ENCODE measurements at places on chromosomes 3 and 15.
A peak's percentile ranks its signal among the peaks of the same experiment; 100 is the strongest.

DNA sequence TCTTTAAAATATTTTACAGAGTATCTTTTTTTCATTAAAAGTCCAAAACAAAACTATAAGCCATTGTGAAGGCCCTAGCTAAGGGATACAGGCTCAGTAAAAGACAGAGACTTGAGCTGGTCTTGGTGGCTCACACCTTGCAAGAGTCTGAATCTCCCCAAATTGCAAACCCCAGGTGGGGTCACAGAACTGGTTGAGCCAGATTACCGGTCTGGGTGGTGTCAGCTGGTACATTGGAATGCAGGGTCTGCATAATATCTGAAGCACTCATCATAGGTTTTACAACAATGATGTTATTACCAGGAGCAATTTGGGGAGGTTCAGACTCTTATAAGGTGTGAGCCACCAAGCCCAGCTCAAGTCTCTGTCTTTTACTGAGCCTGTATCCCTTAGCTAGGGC, 201.2 kb upstream of the ARPP21 start:
- DNase-seq = no peak

GRCh38 chr15:62406305-62406891, 241.3 kb upstream of the C2CD4B start:
- no peak for DNase-seq

DNA sequence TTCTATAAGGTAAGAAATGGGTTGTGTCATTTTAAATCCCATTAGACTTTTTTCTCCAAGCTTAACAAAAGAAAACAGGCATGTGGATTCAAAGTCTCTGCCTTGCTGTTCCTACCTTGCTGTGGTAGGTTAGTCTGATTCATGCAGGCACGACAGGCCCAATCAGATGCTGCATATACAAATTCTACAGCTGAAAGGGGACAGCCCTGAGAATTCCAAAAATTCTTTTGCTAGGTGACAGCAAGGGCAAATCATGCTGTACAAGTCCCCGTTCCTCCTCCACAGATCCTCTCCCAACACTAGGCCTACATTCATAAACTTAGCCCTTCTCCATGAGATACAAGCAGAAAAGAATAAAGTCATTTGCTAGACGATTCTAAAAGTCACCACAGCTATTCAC, 161.2 kb upstream of the THBS1 start:
- DNase-seq = no peak

DNA sequence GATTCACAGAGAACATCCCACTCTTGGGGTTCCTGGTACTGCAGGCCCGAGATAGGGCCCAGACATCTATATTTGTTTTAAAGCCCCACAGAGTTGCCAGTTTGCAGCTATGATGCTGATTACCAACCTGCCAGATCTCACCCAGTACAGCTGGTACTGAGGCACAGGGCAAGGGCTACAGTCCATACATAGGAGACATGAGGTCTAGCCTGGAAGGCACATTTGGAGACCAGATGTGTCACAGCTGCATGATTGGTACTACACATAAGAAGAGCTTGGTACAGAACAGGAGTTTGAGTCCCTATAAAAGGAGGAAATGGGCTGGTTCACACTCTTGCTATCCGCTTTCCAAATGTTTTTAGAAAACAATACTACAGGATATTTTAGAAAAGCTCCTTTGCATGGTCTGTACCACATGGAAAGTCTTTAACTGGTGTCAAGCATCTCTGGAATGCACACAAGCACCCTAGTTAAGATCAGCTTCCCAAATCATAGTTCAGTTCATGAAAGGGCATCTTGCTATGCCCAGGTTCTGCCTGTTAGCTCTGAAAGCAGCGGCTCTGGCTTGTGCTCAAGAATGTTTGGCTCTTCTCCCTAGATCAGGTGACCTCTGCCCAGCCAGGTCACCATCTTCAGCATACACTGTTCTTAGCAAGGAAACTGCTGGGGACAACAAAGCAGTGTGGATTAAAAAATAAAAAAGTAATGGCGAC, 20.6 kb downstream of the MTMR14 start:
- no peak for DNase-seq

DNA sequence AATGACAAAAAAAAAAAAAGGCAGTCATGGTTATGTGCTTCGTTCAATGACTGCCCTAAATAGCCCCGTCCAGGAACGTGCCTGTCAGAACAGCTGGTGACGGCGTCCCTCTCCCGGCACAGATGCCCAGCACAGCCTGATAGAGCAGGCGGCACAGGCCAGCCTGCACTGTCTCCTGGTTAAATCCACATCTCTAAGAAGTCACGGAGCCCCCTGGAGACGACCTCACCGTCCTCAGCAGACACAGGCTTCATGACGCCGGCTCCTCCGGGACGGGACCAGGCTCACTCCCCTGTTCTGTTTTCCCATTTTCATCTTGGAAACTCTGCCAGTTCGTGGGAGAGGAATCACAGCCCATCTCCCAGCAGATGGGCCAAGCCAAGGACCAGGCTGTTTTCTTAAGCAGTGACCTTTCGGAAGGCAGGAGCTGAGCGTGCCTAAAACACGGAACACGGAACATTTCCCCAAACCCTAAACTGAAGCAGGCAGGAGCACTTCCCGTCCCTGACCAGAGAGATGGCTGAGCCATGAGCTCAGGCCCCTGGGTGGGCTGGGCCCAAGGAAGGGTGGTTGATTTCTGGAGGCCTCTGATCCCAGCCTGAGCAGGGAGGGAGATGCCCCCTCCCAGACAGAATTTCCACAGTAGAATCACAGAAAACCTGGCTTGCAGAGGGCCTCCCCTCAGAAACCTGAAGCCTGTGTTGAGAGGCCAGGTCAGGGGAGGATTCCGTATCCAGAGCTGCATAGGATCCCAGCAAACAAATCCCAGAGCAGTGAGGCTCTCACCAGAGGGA, 35.9 kb downstream of the ADCY5 start:
- no peak for DNase-seq

DNA sequence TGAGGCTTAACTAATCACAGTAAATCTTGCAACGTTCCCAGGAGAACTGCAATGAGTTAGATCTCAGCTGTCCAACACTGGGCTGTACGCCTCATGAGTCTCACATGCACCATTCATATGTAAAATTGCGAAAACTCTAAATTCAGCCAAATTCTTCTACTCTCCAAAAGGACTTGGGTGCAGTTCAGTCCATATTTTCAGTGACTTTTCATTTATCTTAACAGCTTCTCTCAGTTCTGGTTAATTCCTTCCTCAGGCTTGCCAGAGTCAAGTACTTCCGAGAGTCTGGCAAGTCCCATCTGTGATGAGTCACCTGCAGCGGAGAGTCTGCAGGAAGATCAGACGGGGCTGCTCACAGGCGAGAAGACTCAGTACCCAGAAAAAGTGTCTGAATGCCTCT, 11.5 kb downstream of the CCDC80 start:
- peak; percentile 74 for DNase-seq

DNA sequence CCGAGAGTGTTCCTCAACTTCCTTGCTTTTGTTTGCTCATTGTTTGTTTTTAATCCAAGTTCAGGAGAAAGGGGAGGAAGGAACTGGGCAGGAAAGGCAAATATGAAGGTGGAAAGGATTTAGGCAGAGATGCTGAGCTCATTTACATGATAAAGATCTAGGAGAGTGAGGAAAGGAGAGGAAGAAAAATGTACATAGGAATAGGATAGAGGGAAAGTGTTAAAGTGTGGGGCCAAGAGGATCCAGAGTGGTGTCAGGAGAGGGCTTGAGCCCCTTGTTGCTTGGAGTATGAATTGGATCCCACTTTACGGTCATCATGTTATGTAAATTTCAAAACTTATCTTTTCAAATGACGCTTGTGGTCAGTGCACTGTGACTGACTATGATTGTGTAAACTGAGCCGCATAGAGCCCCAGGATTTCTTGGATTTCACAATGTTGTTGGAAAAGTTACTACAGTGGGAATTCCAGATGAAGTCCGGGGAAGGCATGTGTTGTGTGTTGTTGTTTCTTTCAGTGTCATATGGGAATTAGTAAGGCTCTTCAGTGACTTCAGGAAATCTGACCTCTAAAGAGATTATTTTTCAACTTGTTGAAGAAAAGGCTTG, 15.0 kb upstream of the PLD1 start:
- peak; percentile 98 for DNase-seq

- no peak for DNase-seq
Observed at GRCh38 chr3:8884630-8885290, 78.5 kb downstream of the RAD18 start.

GRCh38 chr3:172155897-172156585, 116.7 kb downstream of the FNDC3B start:
- DNase-seq = no peak

- no peak for DNase-seq
Observed at GRCh38 chr15:85311647-85312046, 68.8 kb upstream of the AKAP13 start.

DNA sequence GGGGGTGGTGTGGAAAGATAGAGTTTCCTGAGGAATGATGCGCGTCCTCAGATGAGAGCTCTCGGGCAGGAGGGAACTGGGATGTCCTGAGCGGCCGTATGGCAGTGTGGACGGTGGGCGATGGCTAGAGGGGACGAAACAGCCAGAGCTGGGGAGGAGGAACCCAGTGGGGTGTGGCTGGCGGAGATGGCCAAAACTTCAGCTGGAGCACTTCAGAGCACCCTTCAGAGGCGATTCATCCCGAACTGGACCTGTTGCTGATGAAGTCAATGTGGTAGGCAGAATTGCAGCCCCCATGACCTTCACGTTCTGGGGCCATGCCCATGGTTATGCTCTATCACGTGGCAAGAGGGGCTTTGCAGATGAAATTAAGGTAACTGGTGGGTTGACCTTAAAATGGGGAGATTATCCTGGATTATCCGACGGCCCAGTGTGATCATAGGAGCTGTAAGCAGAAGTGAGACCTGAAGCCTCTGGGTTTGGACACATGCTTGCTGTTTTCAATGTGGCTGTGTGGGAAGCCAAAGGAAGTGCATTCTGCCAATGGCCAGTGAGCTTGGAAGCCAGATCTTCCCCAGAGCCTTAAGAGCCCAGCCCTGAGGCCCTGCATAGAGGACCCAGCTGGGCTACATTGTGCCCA, 52.3 kb downstream of the ATP1B3 start:
- no peak for DNase-seq

GRCh38 chr3:120357807-120358206, 8.7 kb upstream of the LRRC58 start:
- DNase-seq = no peak

GRCh38 chr3:171781711-171782127, 28.6 kb downstream of the PLD1 start:
- no peak for DNase-seq

- no peak for DNase-seq
Observed at GRCh38 chr3:194741916-194742315, 56.2 kb downstream of the FAM43A start.

DNA sequence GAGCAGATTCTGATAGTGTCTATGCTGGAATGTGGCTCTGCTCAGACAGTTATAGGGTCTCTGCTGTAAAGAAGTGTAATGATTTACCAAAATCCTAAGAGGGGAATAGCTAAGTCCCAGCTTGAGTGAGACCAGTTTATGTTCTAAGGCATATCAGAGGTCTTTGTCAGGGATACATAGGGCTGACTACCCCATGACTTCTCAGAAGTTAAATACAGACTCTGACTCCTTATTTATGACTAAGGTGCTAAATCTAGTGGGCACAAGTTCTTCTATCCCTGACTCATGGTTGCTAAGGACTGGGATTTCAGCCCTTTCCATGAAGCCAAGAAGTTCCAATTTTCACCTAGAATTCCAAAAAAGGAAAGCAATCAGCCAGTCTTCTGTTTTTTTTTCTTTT, 192.6 kb upstream of the POU1F1 start:
- no peak for DNase-seq

DNA sequence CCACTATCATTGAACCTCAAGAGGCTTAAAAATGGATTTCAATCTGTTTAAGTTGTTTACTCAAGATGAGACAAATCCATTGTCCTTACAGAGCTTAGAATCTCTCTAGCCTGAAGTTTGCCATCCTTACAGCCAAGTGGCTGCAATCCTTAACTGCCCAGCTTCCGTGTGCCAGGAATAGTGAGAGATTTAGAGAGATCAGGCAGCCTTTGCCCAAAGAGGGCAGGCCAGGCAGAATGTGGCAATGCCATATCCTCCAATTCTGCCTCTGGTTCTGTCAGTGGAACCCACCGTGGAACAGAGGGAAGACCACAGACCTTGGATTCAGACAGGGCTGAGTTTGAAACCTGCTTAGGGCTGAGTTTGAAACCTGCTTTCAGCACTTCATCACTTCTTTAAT, 374.3 kb downstream of the VPS13C start:
- DNase-seq = no peak

DNA sequence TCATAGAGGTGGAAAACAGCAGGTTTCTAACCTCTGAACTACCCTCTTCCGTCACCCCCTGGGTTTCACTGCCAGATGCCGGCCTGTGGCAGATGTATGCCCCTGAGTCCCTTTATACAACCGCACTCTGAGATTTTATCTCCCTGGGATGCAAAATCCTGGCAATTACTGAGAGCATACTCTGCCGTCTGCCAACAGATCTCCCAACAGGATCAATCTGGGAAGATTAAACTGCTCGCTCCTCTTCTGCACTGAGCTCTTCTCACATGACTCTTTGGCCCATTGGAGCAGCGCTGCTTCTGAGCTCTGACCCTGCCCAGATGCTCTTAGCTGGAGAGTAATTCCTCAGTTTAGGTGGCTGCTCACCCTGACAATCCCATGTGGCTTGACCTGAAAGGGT, 133.2 kb downstream of the LIPC start:
- DNase-seq = no peak

DNA sequence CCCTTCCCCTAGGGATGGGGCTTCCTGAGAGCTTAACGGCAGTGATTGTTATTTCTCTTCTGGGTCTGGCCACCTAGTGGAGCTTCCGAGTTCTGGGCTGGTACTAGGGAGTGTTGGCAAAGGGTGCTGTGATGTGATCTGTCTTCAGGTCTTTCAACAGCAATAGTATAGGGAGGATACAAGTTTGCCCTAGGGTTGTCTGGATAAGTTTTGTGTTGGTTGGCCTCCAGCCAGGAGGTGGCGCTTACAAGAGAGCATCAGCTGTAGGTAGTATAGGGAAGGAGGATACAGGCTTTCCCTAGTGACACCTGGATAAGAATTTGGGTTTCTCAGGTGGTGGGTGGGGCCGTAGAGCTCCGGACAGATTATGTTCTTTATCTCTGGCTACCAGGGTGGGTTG, 19.2 kb upstream of the CPOX start:
- no peak for DNase-seq

DNA sequence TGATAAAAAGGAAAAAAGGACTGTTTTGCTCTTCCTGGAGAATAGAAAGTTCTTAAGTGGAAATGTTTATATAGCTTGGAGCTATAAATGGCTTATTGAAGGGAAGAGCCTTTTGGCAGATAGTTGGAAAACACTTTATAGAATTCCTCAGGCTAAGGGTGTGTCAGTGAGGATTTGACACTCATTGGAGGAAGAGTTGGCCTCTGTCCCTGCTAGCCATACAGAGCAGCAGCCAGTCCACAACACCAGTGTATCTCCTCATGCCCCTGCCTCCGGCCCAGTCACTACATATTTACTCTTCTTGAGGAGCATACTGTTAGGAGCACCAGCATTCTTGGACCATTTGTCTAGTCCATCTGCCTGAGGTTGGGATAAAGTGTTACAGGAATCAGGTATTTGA, 36.2 kb downstream of the KLHL18 start:
- no peak for DNase-seq

DNA sequence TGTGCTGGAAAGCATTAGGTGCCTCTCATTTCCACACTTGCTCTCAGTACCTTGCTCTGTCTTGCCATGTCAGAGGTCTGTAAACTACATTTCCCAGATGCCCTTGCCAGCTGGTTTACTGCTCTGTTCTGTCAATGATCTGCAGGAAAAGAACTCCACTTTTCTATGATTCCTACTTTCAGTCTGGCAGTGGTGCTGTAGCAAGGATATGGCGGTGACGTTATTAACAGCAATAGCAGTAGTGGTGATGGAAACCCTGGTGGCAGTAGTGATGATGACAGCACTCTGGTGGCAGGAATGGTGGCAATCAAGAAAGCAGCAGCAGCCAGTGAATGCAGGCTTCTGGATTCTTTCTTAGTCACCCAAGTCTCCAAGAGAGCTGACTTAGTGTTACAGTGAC, 665.2 kb downstream of the DIPK2A start:
- no peak for DNase-seq

Data from suppressor macrophage treated with lipopolysaccharide for 1 hour (primary cell).